HEK293T (cell line): ENCODE measurements at places on chromosomes 4 and X.

- DNase-seq, result no peak
Observed at GRCh38 chr4:243426-243825, 61.8 kb downstream of the ZNF732 start.

DNA sequence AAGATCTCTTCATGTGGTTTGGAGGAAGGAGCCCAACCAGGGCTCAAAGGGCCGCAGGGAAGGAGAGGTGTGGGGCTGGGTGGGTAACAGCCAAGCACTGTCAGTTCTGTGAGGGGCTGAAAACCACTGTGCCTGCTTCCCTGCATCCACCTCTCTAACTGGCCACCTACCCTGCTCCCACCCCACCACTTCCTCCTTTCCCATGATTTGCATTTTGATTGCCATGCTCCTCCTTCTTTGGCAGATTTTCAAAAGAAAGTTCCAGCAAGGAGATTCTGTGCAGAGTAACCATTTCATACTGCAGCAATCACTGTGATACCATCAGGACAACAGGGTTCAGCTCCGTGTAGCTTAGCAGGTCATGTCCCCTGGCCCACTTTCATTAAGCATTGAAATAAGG lies 1.8 kb downstream of the ZNF674 start:
- DNase-seq, result no peak

DNA sequence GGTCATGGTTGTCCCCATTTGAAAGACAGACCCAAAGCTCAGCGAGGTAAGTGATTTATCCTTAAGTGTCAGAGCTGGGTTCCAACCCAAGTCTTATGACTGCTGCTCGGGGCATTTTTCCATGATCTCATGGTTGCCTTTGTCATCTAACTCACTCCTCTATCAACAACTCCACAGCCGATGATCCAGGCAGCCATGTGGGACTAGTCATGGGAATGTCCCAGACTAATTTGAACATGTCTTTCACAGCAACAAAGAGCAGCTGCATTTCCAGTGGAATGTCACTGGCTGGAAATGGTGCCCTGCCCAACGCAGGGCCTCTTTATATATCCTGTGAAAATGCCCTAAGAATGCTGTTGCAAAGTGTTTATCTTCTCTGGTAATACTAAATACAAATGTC lies 284.8 kb upstream of the PPARGC1A start:
- DNase-seq, result no peak

DNA sequence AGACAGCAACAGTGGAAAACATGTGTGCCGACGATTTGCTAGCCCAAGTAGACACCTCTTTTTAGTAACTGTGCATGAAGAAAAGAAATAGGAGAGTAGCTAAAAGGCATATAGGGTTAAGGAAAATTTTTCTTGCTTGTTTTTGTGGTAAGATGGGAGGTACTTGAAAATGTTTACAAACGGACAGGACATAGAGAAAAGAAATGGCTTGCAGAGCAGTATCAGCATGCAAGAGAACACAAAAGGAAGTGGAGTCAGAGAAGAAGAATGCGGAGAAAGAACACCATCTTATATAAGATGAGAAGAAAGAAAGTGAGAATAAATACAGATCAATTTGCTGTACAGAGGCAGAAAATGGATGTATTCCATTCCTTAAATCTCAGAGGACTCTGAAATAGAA lies 263.7 kb upstream of the ETNPPL start:
- no peak for DNase-seq

GRCh38 chr4:112113864-112114263 lies 31.4 kb upstream of the FAM241A start:
- no peak for DNase-seq

- DNase-seq, result no peak
Observed at GRCh38 chr4:99918656-99919055, 24.4 kb upstream of the LAMTOR3 start.

DNA sequence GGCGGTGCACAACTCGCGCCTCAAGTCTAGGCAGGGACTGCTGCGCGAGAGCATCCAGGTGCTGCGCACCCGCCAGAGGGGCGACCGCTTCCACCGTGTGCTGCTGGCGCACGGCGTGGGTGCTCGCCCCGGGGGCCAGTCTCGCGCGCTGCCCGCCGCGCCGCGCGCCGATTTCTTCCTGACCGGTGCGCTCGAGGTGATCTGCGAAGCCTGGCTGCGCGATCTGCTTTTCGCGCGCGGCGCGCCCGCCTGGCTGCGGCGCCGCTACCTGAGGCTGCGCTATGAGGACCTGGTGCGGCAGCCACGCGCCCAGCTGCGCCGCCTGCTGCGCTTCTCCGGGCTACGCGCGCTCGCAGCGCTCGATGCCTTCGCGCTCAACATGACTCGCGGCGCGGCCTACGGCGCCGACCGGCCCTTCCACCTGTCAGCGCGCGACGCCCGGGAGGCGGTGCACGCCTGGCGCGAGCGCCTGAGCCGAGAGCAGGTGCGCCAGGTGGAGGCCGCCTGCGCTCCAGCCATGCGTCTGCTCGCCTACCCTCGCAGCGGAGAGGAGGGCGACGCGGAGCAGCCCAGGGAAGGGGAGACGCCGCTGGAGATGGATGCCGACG lies 1.3 kb downstream of the CHST7 start:
- no peak for DNase-seq

DNA sequence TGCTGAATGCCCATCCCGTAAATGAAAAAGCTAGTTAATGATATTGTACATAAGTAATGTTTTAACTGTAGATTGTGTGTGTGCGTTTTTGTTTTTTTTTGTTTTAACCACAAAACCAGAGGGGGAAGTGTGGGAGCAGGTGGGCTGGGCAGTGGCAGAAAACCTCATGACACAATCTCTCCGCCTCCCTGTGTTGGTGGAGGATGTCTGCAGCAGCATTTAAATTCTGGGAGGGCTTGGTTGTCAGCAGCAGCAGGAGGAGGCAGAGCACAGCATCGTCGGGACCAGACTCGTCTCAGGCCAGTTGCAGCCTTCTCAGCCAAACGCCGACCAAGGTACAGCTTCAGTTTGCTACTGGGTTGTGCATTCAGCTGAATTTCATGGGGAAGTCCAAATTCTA lies at the start of gene SPP1:
TSS of gene SPP1 (plus strand) at position 249 of the 400 bp plus-strand sequence. CDS start 1,182 bp downstream, outside the sequence.
- peak; percentile 52 for DNase-seq

DNA sequence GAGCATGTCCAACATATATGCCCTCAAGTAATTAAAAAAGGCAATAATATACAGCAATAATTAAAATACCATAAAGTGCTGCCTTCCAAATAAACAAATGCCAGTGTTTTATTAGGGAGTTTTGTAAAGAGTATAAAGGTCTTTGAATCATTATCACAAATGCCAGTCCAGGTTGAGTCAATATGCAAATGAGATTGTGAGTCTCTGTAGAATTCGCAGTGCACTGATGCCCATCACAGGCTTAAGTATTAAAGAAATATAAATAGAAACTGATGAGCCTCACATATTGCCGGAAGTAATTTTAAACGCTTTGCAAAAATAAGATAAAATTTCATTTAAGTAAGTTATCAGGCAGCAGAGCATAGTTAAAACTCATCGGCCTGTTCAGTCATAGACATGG lies 205.0 kb upstream of the TECRL start:
- DNase-seq, result no peak

DNA sequence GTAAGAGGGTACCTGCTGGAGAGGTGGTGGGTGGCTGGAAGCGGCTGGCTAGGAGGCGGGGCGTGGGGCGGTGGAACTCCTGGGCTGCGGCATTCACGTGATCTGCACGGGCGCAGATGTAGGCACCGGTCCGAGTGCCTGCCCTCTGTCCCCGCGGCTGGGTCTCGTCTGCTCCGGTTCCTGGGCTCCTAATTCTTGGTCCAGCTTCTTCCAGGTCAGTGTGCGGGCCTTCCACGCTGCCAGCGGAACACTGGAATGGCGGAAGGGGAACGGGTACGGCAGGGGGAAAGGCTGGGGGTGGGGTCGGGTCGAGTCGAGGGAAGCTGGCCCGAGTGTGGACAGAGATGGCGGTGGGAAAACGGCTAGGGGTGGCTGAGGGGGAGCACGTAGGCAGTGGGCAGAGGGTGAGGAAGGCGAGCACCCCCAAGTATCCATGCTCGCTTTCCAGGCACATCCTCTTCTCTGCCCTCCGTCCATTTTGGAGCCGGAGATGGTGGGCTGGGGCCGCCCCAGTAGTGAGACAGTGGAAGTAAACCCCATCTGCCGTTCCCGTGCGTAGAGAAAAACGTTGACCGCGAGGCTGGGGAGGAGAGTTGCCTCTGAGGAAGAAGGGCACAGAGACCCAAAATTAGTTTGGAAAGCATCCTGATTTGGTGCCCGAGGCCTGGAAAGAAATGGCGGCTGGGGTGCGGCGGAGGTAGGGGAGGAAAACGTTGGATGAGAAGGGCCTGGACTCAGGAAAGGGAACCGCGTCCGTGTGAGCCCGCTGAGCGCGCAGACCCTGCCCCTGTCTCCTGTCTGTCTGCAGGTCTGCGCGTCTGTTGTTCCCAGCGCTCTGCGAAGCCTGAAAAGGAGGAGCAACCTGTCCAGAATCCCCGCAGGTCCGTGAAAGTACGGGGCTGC lies at the start of gene TCEAL4:
TSS of gene TCEAL4 (plus strand) at position 105 of the 903 bp plus-strand sequence. CDS start 1,161 bp downstream, outside the sequence.
- peak; percentile 76 for DNase-seq

DNA sequence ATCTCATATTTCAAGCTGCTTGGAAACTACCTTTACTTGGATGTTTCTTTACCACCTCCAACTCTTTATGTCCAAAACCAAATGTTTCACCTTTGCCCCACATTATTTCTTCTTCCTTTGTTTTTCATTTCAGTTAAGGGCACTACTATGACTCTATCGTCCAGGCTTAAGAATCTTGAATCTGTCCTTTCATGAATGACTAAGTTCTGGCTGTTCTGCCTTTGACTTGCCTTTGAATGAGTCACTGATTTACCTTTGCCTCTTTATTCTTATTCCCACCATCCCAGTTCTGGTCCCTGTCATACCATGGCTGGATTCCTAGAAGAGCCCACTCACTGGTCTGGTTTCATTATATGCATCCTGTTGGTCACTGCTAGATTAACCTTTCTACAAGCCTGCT lies 30.6 kb upstream of the PLAC1 start:
- DNase-seq, result no peak

GRCh38 chr4:84317513-84317912 lies 181.6 kb downstream of the NKX6-1 start:
- no peak for DNase-seq

DNA sequence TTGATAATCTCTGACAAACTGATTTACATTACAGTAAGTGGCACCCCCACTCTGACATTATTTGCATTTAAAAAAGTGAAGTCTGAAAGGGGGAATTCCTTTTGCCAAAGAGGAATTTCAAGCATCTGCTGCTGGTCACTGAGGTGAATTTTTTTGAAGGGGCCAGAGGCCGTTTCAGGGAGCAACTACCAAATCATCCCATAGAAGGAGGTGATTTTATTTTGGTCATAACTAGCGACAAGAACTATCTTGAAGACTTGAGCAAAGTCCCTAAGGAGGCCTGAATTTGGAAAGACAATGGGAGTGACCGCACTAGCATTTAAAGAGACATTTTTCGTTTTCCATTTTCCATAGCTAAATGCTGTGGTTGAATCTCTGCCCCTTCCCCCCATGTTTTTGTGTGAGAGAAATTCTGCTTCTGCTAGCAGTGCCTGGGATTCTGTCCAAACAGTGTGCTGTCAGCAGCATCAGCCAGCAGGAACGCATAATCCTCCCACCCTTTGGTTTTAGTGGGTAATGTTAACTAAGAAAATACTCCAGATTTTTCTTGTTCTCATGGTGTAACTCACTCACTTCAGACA lies 110.1 kb upstream of the MED14 start:
- DNase-seq, result no peak

GRCh38 chr4:23805450-23805851 lies 84.4 kb downstream of the PPARGC1A start:
- DNase-seq, result no peak

GRCh38 chr4:151922306-151922705 lies 161.5 kb upstream of the GATB start:
- no peak for DNase-seq
